ENCODE measurements at places on chromosomes 7 and 10.

DNA sequence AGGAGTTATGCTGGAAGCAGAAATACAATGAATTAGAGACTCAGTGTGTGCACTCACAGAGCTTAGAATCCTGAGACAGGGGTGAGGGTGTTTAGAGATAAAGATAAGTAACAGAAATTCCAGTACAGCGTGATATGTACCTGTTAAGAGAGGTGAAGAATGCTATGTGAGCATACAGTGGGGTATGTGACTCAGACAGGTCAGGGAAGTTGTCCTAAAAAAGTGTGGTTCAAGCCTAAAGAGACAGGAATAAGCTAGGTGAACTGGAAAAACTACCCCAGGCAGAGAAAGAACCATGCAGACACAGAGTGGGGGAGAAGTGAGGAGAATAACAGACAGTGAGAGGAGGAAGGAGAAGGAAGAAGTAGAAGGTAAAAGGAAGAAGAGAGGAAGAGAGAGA is 8.6 kb downstream of the SMIM30 start:
- DNase-seq, result no peak

- DNase-seq, result no peak
Measured at GRCh38 chr7:47453093-47454061, 128.5 kb downstream of the TNS3 start.

GRCh38 chr10:82497439-82497838 is 622.4 kb downstream of the NRG3 start:
- DNase-seq, result no peak

DNA sequence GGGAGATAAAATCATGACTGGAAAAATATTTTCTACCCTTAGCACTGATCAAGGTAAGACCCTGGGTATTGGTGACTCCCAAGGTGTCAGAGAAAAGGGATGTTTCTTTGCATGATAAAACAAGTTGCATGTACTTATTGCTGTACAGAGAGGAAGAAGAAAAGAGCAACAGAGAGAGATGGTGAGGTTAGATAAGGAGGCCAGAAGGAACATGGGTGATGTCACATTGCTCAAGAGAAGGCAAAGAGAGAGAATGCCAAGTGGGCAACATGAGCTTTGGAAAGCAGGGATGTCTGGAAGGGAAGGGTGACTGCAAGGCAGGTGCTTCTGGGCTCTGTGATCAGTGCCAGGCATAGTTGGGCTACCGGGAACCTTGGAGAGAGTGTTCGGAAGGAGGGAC is 65.1 kb upstream of the ADARB2 start:
- no peak for DNase-seq

DNA sequence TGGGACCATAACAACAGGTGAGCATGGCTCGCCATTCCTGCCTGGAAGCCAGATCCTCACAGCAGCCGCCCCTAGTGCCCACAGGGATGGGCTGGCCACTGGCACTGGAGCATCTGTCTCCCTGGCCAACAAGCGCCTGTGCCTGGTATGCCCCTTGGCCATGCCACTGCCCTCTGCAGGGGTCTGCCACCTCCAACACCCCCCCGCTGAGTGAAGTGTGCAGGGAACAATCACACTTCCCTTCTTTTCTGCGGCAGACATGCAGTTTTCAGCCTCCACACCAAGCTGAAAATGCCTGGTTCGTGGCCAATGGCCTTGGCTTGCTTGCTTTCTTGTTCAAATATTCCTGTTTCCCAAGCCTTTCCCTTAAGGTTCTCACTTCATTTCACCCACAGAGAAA is 50.7 kb downstream of the HSPA12A start:
- DNase-seq, result no peak

DNA sequence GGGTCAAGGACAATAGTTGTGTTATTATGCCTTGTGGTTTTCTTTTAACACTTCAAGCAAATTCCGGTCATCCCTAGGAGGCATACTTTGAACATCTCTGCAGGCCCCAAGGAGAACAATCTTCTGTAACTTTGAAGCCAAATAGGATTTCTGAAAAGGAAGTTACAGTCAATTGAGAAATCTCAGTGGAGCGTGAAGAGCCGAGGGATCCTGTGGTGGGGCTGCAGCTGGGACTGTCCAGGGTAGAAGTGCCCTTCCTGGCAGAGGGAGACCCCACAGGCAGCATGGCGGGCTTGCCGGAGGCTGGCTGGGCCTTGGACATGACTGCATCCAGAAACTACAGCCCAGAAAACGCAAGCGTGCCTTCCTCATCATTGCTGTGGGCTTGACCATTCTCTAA is 179.7 kb downstream of the PTPN20 start:
- peak; percentile 17 for DNase-seq

DNA sequence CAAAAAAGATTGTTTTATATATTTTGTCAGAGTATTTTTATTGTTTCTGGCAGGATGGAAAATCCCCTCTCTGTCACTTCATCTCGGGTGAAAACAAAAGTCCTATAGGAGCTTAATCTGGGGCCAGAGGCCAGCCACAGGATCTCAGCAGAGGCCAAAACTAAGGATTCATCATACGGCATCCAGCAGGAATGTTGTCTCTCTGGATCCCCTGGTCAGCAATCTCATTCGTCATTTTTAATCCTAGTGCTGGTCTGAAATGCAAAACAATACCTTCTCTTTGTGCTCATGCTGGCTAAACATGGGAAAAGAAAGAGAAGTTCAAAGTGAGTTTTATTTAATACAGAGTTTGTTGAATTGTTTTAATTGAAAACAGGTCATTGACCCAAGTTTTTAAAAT is 482.5 kb upstream of the AUTS2 start:
- DNase-seq, result peak; percentile 36

DNA sequence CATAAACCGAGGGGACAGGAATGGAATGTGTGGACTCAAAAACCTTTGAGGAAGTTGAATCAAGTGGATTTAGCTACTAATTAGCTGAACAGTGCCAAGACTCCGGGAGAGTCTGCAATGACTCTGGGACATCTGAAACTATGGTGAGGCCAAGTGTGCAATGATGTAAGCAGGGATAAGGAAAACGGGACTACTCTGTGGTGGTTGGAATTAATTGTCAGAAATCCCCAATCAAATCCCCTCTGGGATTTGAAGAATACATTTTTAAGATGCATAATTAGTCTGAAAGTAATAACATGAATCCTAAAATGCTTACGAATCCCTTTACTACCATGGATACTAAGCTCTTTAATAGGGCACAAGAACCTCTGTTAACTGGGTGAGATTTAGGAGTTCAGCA is 602.8 kb downstream of the NRG3 start:
- DNase-seq, result no peak

GRCh38 chr7:155808549-155809331 is 3.5 kb downstream of the SHH start:
- peak; percentile 73 for DNase-seq

- no peak for DNase-seq
Measured at GRCh38 chr7:41187322-41187721, 515.6 kb downstream of the INHBA start.

DNA sequence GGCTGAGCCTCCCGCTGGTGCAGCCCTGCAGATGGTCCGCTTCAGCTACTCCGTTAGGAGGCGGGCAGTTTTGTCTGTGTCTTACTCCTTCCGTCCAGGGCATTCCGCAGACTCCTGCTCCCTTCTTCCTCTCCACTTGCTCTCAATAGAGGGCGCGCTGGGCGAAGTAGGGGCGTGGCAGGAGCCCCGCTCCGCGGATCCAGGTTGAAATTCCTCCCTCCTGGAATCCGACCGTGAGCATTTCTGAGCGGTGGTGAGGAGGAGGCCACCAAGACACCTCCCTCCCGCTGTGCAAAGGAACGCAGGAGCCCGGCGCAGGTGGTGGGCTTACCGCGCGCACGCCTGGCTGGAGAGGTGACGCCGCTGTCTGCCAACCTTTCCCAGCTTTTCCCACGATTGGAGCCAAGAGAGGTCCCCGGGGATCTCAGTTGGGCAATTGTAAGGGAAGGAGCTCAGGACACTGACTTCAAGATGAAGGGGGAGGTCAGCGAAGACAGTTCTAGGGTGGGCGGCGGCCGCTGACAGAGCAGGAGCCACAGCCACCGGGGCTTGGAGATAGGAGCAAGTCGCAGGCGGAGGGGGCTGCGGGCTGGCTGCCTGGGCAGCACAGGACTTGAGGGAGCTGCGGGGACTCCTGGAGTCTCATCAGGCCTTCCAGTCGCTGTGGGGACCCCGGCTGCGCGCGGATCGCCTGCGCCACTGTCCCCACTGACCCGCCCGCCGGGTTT is 1011.3 kb downstream of the XPNPEP1 start:
- peak; percentile 93 for DNase-seq

- no peak for DNase-seq
Measured at GRCh38 chr7:140857048-140857447, 67.7 kb downstream of the BRAF start.

GRCh38 chr7:100126931-100127865 is at the start of gene MBLAC1:
MBLAC1 (plus strand) TSS chr7:100126967; CDS start chr7:100127396, 429 bp downstream.
- DNase-seq, result peak; percentile 94

DNA sequence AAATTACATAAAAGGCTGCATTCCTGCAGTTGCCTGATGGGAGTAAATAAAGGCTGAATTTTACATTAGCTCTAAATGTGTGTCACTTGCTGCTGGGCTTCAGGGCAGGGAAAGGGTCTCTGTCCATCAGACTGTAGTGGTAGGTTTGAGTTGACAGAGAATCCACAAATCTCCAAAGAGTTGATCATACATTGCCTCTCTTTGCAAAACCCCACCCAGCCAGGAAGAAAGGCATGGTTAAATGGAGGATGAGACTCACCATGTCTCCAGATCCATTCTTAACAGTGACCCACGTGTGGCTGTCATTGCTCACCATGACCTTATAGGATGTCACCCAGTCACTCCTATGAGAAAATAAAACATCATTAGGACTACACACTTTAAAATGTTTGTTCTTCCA is 92.8 kb downstream of the CPXM2 start:
- DNase-seq, result no peak

GRCh38 chr10:116696919-116697318 is 45.4 kb downstream of the HSPA12A start:
- no peak for DNase-seq

GRCh38 chr10:24307696-24308485 is 99.0 kb downstream of the KIAA1217 start:
- no peak for DNase-seq

GRCh38 chr7:140317597-140317996 is 80.7 kb downstream of the SLC37A3 start:
- DNase-seq, result no peak

DNA sequence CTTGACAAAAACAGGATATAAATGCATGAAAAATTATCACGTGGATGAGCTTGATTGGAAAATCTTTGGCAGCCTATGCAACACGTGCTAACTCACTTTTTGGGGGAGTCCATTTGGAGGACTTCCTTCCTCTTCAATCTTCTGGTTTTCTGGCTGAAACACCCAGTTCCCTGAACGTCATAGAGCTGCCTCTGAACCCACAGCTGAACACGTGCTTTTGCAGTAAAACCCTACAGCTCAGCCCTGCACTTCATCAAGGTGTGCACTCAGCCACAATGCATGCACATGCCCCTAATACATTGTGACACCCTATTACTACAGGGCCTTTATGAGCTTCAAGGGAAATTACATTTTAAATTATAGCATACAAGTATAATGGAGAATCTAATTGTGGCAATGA is 808.7 kb upstream of the AUTS2 start:
- no peak for DNase-seq

- no peak for DNase-seq
Measured at GRCh38 chr7:119665796-119666195, 607.2 kb upstream of the KCND2 start.

- no peak for DNase-seq
Measured at GRCh38 chr10:33279276-33279675, 55.2 kb downstream of the NRP1 start.

DNA sequence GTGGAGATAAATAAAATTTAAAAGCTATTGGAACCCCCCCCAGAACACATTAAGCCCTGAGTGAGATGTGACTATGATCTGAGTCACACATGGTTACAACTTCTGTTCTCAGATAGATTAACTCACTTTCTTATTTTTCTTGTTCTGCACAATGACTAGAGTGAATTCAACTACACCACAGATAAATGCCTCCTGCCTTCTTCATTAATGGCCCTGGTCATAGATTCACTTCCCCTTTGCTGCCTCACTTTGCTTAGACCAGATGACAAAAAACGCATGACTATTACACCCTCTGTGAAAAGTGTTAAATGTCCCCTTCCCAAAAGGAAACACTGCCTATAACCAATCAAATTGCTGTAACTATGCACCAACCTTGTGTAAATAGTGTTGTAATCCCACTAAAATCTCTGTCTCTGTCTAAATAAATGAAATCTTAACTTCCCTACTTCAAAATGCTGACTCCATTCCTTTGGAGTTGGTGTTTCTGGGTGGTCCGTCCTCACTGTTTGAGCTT is 49.4 kb downstream of the AKR1D1 start:
- DNase-seq, result no peak

- no peak for DNase-seq
Measured at GRCh38 chr10:21715531-21716195, 181.6 kb downstream of the MLLT10 start.

DNA sequence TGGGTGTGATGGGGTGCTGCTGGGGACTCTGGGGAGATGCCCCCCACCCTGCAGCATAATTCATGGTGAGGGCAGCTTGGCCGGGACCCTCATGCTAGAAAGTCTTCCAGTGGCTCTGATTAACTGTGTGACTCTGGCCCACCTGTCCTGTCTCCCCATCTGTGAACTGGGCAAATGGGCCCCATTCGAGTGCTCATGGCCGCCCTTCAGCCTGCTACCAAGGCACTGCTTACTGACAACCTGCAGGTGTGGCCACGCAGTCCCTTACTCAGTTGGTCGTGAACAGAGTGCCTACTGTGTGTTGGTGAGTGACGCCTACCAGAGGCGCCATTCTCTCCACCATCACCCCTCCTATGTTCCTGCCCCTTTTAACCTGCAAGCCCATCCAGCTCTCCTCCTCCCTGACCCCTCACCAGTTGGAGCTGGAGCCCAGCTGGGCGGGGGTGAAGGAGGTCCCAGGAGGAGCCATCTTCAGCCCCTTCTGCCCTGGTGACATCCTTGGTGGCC is 109.4 kb downstream of the ZMIZ1 start:
- DNase-seq, result no peak

- no peak for DNase-seq
Measured at GRCh38 chr7:50214771-50215170, 89.7 kb upstream of the IKZF1 start.

- DNase-seq, result no peak
Measured at GRCh38 chr7:40008223-40008815, 58.3 kb downstream of the CDK13 start.

- no peak for DNase-seq
Measured at GRCh38 chr7:70215491-70215890, 617.2 kb downstream of the AUTS2 start.

- no peak for DNase-seq
Measured at GRCh38 chr10:104732222-104732621, 91.1 kb downstream of the SORCS3 start.

DNA sequence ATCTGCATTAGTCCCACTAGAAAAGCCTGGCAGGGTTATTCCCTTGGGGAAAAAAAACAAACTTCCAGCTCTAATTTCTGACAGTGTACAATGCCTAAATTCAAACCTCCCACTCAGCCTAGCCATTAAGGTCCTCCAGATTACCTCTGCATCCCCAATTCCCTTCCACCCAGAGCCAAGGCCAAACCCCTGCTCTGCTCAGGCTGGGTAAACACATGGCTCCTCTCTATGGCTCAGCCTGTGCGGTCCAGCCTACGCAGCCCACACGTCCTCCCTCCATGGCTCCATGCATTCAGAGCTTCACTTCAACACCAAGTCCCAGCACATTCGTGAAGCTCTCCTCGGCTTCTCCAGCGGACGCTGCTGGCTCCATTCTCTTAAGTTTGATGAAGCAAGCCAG is 5.2 kb downstream of the DLG5 start:
- no peak for DNase-seq

- no peak for DNase-seq
Measured at GRCh38 chr10:72309290-72310240, 35.8 kb downstream of the DDIT4 start.
